ENCODE measurements at places on chromosomes 1 and 21. TPM values are rescaled to one million over a fixed set of nuclear protein-coding genes. Genes with fewer than 3 reads are reported as not detected.

Gene UMODL1
- 0.08 TPM for total RNA-seq

Gene RPS6KC1
- 14.7 TPM for total RNA-seq

Gene NUF2
- total RNA-seq: 31.6 TPM

Gene S100A12
- 35.2 TPM for total RNA-seq

Gene GJA4
- 6.1 TPM for total RNA-seq

Gene HMGB4
- not detected for total RNA-seq

Gene VWA1
- total RNA-seq: 22.8 TPM

Gene TMPRSS3
- not detected for total RNA-seq

Gene GREM2
- total RNA-seq: 4.0 TPM

Gene COA6
- total RNA-seq: 17.9 TPM

Gene WDR64
- total RNA-seq: 0.70 TPM

Gene IL19
- not detected for total RNA-seq

Gene KRTAP21-2
- not detected for total RNA-seq

Gene GPR25
- 0.08 TPM for total RNA-seq

Gene HSF2BP
- 0.33 TPM for total RNA-seq

Gene COL8A2
- 0.33 TPM for total RNA-seq

Gene KCND3
- 1.0 TPM for total RNA-seq

Gene FH
- total RNA-seq: 68.3 TPM

Gene CELA2B
- not detected for total RNA-seq

Gene NGF
- 1.0 TPM for total RNA-seq

Gene CRYAA
- not detected for total RNA-seq

Gene CHIA
- not detected for total RNA-seq

Gene LCE1C
- not detected for total RNA-seq

Gene SELP
- 8.1 TPM for total RNA-seq

Gene GBP1
- total RNA-seq: 23.5 TPM

Gene RXFP4
- total RNA-seq: not detected

Measured in liver (tissue), 10 donors.